Mesothelial cell of epicardium (in vitro differentiated cells): ENCODE measurements at places on chromosomes 2 and 18.

- no peaks in the 10 kb centered on the region for H3K27me3 ChIP-seq
- DNase-seq: no peak
- H3K4me3 ChIP-seq: no peak overlapping the region
- peaks cover 5% of the 10 kb centered on the region for H3K4me1 ChIP-seq
- H3K36me3 ChIP-seq: peaks cover under 1% of the 10 kb centered on the region
These were observed 36.2 kb upstream of the TMEFF2 start for GRCh38 chr2:192230889-192231453.

- H3K36me3 ChIP-seq: no peaks in the 10 kb centered on the region
- H3K27ac ChIP-seq: no peak overlapping the region
- peaks cover 7% of the 10 kb centered on the region for H3K27me3 ChIP-seq
- peaks cover 3% of the 10 kb centered on the region for H3K4me1 ChIP-seq
These were observed 214.5 kb upstream of the SALL3 start for GRCh38 chr18:78765142-78765541.

GRCh38 chr2:241198381-241199279 is 10.2 kb downstream of the ANO7 start:
- no peak overlapping the region for H3K27ac ChIP-seq
- no peaks in the 10 kb centered on the region for H3K27me3 ChIP-seq
- no peak for DNase-seq
- H3K4me1 ChIP-seq: no peaks in the 10 kb centered on the region
- H3K36me3 ChIP-seq: no peaks in the 10 kb centered on the region
- H3K4me3 ChIP-seq: no peak overlapping the region

DNA sequence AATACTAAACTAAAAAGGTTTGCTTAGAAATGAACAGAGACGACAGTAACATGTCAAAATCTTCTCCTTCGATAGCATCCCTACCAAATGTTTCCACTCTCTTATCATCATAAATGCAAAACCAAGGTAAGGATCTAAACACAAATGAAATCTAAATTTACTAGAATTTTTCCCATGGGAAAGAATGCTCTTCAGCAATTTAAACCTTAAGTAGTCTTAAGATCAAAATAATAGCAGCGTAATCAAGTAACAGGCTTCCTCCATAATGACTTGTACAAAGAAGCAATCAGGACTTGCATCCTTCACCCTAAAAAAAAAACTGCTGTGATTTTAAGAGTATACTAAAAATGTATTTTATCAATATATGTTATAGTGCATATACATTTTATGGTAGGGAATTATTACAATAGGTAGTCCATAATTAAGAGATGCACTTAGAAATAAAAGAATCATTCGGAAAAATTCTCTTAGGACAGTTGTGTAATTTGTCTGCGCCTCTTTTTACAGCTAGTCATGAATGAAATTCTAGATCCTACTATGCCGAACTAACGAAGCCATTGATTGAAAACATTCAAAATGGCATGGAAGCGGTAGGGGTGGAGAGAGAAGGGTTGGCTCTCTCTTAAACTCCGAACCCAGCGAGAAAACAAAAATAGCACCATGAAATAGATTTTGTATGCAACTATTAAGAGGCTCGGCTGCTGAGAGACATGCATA is 1.3 kb downstream of the PGAP1 start:
- H3K4me3 ChIP-seq: peak overlapping the region; percentile 93
- peak overlapping the region; percentile 97 for H3K27ac ChIP-seq
- H3K36me3 ChIP-seq: peaks cover 2% of the 10 kb centered on the region
- no peaks in the 10 kb centered on the region for H3K27me3 ChIP-seq
- DNase-seq: no peak

- H3K27ac ChIP-seq: no peak overlapping the region
- H3K27me3 ChIP-seq: no peaks in the 10 kb centered on the region
- no peak overlapping the region for H3K4me3 ChIP-seq
- H3K36me3 ChIP-seq: no peaks in the 10 kb centered on the region
- H3K4me1 ChIP-seq: peaks cover 2% of the 10 kb centered on the region
- DNase-seq: no peak
These were observed 91.1 kb upstream of the NDUFV2 start for GRCh38 chr18:9011431-9011830.

DNA sequence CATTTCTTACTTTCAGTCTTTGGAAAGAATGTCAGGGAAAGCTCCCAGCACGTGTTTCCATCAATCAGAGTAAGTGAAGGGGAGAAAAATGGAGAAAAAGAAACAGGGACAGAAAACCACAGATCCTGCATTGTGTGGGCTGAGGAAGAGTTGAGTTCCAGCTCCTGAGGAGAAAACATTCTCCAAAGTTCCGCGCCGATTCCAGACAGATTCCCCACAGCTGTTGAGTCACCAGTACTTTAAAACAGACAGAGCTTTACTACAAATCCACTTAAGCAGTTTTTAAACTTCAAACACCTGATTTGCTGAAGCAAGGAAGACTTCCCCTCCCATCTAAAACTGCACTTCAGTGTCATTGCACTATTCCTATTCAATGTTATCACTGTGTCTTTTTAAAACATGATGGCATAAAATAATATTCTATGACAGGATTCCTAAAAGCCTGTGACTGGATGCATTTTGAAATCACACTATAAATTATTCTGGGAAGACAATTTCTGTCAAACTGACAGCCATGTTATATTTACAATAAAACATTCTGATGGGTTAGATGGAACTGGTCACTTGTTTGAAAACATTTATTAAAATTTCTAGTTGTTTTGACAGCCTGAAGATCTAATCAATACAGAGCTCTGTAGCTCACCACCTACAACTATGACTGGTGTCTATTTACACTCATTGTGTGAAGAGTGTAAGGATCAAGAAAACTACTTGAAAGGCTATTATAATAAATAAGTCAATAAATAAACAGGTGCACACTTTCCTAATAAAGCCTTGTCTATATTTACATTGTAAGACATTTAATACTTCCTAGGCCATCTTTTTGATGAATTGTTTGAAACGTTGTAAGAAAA is 40.9 kb downstream of the TCF4 start:
- no peak for DNase-seq
- peak overlapping the region; percentile 12 for H3K4me3 ChIP-seq
- H3K4me1 ChIP-seq: peaks cover 54% of the 10 kb centered on the region
- peak overlapping the region; percentile 65 for H3K27ac ChIP-seq
- no peaks in the 10 kb centered on the region for H3K27me3 ChIP-seq
- peaks cover 8% of the 10 kb centered on the region for H3K36me3 ChIP-seq

DNA sequence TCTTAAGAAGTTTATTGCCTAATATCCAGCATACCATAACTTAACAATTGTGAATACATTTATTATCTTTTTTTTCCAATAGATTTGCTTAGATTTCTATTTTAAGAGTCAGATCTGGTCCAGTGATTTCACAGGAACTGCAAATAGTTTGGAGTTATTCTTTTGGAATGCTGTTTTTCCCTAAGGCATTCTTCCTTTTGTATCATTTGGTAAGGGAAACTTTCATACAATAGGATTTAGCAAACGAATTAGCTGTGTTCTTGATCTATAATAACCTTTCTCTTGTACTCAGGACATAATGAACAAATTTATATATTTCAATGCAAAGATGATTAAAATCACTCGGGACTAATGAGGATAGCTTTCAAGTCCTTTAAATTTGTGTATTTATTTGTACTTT is 201.6 kb downstream of the ERBB4 start:
- H3K4me1 ChIP-seq: peaks cover 13% of the 10 kb centered on the region
- no peaks in the 10 kb centered on the region for H3K36me3 ChIP-seq
- no peak for DNase-seq
- no peak overlapping the region for H3K4me3 ChIP-seq
- no peak overlapping the region for H3K27ac ChIP-seq
- H3K27me3 ChIP-seq: no peaks in the 10 kb centered on the region

- H3K4me3 ChIP-seq: no peak overlapping the region
- DNase-seq: no peak
- peaks cover 10% of the 10 kb centered on the region for H3K4me1 ChIP-seq
- H3K36me3 ChIP-seq: no peaks in the 10 kb centered on the region
These were observed 6.8 kb upstream of the CRYBA2 start for GRCh38 chr2:218999881-219000568.

DNA sequence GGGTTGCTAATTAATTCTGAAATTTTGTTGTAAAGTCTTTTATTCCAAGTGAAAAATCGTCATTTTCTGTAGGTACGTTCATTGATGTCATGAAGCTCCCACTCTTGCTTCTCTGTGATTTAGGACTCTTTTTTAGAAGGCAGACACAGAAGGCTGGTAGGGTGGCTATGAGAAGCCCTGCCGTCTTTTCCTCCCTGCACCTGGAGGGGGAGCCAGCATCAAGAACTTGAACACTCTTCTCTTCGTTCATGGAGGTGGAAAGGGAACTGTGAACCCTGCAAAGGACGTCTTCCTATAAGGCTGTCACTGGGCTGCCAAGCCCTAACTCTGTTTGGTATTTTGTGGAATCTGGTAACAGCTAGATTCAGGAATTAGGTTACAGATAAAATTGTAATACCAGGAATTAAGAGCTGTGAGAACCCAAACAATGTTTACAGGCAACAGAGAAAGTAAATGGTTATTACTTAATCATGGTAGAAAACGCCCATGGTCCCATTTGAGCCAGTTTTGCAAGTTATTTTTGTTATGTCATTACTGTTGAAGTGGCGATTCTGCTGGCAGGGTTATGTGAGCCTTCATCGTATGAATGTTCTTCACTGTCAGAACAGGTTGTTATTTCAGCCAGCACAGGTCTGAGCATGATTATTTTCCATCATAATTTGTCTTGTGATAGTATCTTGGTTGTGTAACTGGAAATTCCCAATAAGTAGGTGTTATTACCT is 112.2 kb downstream of the OSBPL6 start:
- H3K27ac ChIP-seq: no peak overlapping the region
- peaks cover 18% of the 10 kb centered on the region for H3K4me1 ChIP-seq
- H3K27me3 ChIP-seq: peaks cover 15% of the 10 kb centered on the region
- H3K4me3 ChIP-seq: no peak overlapping the region

DNA sequence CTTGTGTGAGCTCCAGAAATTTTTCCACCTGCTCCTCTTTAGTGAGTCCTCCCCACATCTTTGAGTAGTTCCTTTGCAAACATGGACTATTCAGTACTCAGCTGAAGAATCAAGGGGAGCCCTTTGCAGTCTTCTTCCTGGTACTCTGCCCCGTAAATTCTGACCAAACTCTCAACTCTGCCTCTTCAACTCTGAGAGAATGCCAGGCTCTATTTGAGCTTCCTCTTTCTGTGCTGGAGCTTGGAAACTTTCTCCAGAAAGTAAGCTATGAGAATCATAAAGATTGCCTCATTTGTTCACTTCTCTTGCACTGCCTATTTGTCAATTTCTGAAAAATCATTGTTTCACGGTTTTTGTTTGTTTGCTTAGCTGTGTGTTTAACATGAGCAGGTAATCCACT is 7.4 kb upstream of the STAT4 start:
- H3K4me1 ChIP-seq: peaks cover 5% of the 10 kb centered on the region
- no peaks in the 10 kb centered on the region for H3K36me3 ChIP-seq
- H3K27ac ChIP-seq: no peak overlapping the region
- peaks cover 24% of the 10 kb centered on the region for H3K27me3 ChIP-seq

GRCh38 chr2:182824767-182825158 is 41.7 kb downstream of the FRZB start:
- no peaks in the 10 kb centered on the region for H3K36me3 ChIP-seq
- H3K27me3 ChIP-seq: no peaks in the 10 kb centered on the region
- no peak for DNase-seq
- H3K4me1 ChIP-seq: peaks cover 66% of the 10 kb centered on the region
- H3K27ac ChIP-seq: peak overlapping the region; percentile 75

DNA sequence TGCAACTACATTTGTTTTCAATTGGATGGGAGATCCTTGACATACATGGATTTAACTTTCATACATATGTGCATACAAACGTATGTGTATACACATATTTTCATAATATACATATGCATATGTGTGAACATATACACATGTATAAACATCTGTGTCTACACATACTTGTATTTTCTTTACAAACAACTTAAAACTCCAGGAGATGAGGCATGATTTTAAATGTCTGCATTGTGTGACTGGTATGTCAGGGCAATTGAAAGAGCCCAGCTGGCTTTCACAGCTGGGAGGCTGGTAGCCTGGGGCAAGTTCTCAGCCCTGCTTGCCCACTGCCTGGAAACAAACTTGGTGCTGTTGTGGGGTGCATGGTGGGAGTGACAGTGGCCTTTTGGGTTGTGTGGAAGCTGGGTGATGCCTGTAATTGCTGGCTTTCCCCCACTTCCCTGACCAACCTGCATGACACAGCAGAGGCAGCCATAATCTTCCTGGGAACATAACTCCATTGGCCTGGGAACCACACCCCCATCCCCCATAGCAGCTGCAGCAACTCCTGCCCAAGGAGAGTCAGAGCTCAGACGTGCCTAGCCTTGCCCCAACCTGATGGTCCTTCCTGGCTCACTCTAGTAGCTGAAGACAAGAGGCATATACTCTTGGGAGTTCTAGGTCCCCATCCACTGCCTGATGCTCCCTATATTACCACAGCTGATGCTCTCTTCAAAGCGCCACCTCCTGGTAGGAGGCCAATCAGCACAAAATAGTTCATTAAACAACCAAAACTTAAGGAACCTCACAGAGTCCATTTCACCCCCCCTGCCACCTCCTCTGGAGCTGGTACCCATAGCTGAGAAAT is 158.3 kb downstream of the CERS6 start:
- H3K4me3 ChIP-seq: no peak overlapping the region
- no peak for DNase-seq
- no peak overlapping the region for H3K27ac ChIP-seq
- H3K36me3 ChIP-seq: peaks cover 60% of the 10 kb centered on the region

DNA sequence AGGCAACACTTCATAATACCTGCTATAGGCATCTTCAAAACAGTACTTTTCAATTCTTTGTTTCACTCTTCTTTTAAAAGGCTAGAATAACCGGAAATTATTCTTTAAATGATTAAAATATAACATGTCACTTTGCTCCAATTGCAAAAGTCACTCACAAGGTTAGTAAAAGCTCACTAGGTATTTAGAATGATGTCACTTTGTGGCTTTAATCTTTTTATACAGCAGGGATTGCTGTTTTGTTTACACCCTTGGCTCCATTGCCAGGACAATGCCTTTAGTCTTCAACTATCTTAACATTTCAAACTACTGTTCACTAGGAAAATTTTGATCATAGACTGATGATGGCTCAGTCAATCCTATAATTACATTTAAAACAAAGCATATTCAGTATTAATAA is 157.1 kb downstream of the BAZ2B start:
- no peak overlapping the region for H3K4me3 ChIP-seq
- DNase-seq: no peak
- H3K27me3 ChIP-seq: no peaks in the 10 kb centered on the region
- no peak overlapping the region for H3K27ac ChIP-seq
- H3K36me3 ChIP-seq: peaks cover 13% of the 10 kb centered on the region
- H3K4me1 ChIP-seq: peaks cover 14% of the 10 kb centered on the region

DNA sequence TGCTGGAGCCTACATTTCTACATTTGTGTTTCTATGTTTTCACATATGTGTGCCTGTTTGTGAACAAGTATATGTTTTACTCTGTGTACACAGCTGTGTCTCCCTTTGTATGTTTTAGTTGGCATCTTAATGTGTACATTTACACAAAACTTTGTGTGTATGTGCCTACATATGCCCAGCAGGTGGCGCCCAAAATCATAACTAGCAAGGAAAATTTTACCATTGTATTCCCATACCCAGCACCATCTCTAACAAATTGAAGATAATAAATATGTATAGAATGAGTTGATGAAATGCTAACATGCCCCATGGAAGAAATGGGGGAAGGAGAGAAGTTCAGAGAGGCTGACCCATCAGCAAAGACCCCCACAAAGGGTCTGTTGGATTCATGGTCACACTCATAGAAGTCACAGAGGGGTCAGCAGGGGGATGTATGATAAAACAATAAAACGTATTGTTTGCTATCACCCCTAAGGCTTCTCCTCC is 48.1 kb downstream of the PKDCC start:
- no peak overlapping the region for H3K4me3 ChIP-seq
- no peak for DNase-seq
- H3K27ac ChIP-seq: no peak overlapping the region
- no peaks in the 10 kb centered on the region for H3K36me3 ChIP-seq
- H3K4me1 ChIP-seq: peaks cover 13% of the 10 kb centered on the region
